Subcutaneous preadipocyte (primary cell): ENCODE measurements at places on chromosomes 2 and 18. TPM values are rescaled to one million over a fixed set of nuclear protein-coding genes. Genes with fewer than 3 reads are reported as not detected.

ASB18 gene
- not detected in 2 replicates for total RNA-seq

EVA1A gene
- total RNA-seq = 3.3 and 18.2 TPM in 2 replicates

GREB1 gene
- total RNA-seq = 0.78 and 1.1 TPM in 2 replicates

NXPH2 gene
- total RNA-seq = not detected in 2 replicates

RGPD6 gene
- 20.9 and 32.8 TPM in 2 replicates for total RNA-seq

NCKAP1 gene
- total RNA-seq = 128 and 143 TPM in 2 replicates

GULP1 gene
- total RNA-seq = 10.7 and 24.0 TPM in 2 replicates

GALNT5 gene
- 1.8 TPM in 2 replicates for total RNA-seq

SERPINB2 gene
- total RNA-seq = 1.8 and 3.5 TPM in 2 replicates

ACVR1C gene
- under 0.01 TPM in 1 of 2 replicates, not detected in the other for total RNA-seq

LIMS4 gene
- 1.5 and 3.9 TPM in 2 replicates for total RNA-seq

ANKRD30B gene
- 0.20 TPM in 1 of 2 replicates, not detected in the other for total RNA-seq

TBR1 gene
- under 0.01 TPM in 2 replicates for total RNA-seq

HRH4 gene
- total RNA-seq = under 0.01 TPM in 1 of 2 replicates, not detected in the other

RESP18 gene
- not detected in 2 replicates for total RNA-seq

LYG2 gene
- not detected in 2 replicates for total RNA-seq

TUBA3E gene
- total RNA-seq = not detected in 2 replicates

UGT1A1 gene
- total RNA-seq = not detected in 2 replicates

PHLPP1 gene
- total RNA-seq = 6.2 and 10.2 TPM in 2 replicates

ITGA4 gene
- 86.0 and 117 TPM in 2 replicates for total RNA-seq

VWA3B gene
- not detected in 2 replicates for total RNA-seq

ABCG5 gene
- not detected in 2 replicates for total RNA-seq

SAG gene
- not detected in 2 replicates for total RNA-seq

SULT1C2 gene
- total RNA-seq = under 0.01 and 0.39 TPM in 2 replicates

TMEM182 gene
- 0.73 and 0.98 TPM in 2 replicates for total RNA-seq

CAPN14 gene
- under 0.01 and 0.20 TPM in 2 replicates for total RNA-seq

PDE11A gene
- total RNA-seq = not detected in 2 replicates
